ENCODE measurements at places on chromosomes 13 and 19. TPM values are rescaled to one million over a fixed set of nuclear protein-coding genes. Genes with fewer than 3 reads are reported as not detected.
A peak's percentile ranks its signal among the peaks of the same experiment; 100 is the strongest.

DNA sequence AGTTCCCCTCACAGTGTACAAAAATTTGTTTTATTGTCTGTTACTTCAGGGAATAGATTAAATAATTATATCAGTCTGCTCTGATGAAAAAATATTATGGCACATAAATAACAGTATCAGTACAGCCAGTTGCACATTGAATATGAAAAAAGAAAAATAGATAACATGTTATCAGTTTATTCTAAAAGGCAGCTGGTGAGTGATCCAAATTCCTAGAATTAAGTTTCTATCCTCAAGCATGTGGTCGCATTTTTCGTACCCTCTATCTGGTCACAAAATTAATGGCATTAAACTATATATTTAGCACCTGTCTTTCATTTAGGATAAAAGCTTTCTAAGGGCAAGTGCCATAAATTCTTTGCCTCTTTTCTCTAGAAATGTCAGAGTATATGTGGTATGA, 944.8 kb upstream of the PCDH9 start:
- no peak overlapping the region for H3K4me3 ChIP-seq
- no peak for DNase-seq
- H3K27me3 ChIP-seq: no peaks in the 10 kb centered on the region
- H3K27ac ChIP-seq: no peak overlapping the region
- no peaks in the 10 kb centered on the region for H3K4me1 ChIP-seq

DNA sequence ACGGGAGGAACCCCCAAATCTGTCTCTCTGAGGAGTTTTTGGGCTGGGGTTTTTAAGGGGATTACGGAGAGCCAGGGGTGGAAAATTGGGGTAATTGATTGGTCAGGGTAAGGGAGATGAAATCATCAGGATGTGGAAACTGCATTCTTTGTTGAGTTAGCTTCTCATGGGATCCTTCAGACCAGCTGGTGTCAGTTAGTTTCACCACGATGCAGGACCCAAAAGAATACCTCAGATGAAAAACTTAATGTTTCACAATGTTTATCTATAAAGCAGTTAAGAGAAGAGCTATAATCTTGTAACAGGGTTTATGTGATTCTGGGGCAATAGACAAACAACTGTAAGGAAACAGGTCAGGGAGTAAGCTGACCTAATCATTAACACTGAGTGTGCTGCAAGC, 230.8 kb downstream of the POU4F1 start:
- H3K27me3 ChIP-seq: no peaks in the 10 kb centered on the region
- H3K36me3 ChIP-seq: no peaks in the 10 kb centered on the region
- no peak overlapping the region for H3K27ac ChIP-seq
- no peak for DNase-seq
- no peaks in the 10 kb centered on the region for H3K4me1 ChIP-seq

Gene ZNF578
- not detected for total RNA-seq

Gene IGFLR1
- 5.4 TPM for total RNA-seq

- no peaks in the 10 kb centered on the region for H3K27me3 ChIP-seq
- DNase-seq: no peak
- no peak overlapping the region for H3K27ac ChIP-seq
- H3K4me1 ChIP-seq: peaks cover 5% of the 10 kb centered on the region
- H3K36me3 ChIP-seq: no peaks in the 10 kb centered on the region
These were observed 16.3 kb downstream of the LCP1 start for GRCh38 chr13:46165485-46166223.

- DNase-seq: no peak
- H3K27me3 ChIP-seq: no peaks in the 10 kb centered on the region
- no peaks in the 10 kb centered on the region for H3K36me3 ChIP-seq
- peaks cover 70% of the 10 kb centered on the region for H3K4me1 ChIP-seq
These were observed 54.9 kb downstream of the WDFY2 start for GRCh38 chr13:51639171-51639570.

- no peak overlapping the region for H3K4me3 ChIP-seq
- no peaks in the 10 kb centered on the region for H3K4me1 ChIP-seq
- H3K36me3 ChIP-seq: no peaks in the 10 kb centered on the region
- H3K27ac ChIP-seq: no peak overlapping the region
- peak; percentile 18 for DNase-seq
These were observed 56.6 kb upstream of the GPC6 start for GRCh38 chr13:93169980-93170379.

Gene UBE2L5
- total RNA-seq: 0.22 TPM

- H3K4me3 ChIP-seq: no peak overlapping the region
- no peak for DNase-seq
- H3K27ac ChIP-seq: no peak overlapping the region
- H3K36me3 ChIP-seq: peaks cover 8% of the 10 kb centered on the region
- H3K27me3 ChIP-seq: no peaks in the 10 kb centered on the region
These were observed 7.8 kb downstream of the PODNL1 start for GRCh38 chr19:13930402-13930801.

Gene WASF3
- 10.4 TPM for total RNA-seq

DNA sequence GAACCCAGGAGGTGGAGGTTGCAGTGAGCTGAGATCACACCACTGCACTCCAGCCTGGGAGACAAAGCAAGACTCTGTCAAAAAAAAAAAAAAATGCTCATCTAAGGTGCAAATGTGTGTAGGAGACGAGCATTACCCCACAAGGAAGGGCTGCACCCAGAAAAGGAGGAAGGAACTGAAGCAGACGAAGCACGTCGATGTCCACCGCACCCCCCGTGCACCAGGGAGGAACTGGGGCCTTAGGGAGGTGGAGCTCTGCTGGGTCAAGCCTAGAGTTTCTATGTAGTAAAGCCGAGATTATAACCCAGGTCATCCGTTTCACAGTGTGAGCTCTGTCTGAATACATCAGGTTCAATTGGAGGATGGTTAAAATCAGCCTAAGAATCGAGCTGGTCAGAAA, 1.1 kb downstream of the VSTM1 start:
- H3K4me1 ChIP-seq: no peaks in the 10 kb centered on the region
- H3K36me3 ChIP-seq: no peaks in the 10 kb centered on the region
- no peak overlapping the region for H3K27ac ChIP-seq

DNA sequence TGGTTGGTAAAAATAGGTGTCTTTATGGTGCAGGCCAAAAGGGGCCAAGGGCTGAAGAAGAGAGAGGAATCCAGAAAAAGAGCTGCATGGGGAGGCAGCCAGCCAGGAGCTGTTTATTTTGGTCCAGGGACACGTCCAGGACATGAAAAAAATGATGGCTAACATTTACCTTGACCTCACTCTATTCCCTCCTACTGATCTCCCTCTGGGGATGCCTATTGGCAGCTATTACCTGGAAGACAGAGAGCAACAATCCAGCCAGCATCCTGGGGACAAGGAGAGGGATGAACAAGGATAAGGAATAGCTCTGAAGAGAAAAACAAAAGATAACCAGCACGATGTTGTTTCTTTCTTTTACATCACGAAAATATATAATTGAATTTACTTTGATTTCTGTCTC, 1599.6 kb downstream of the SLITRK5 start:
- no peak overlapping the region for H3K4me3 ChIP-seq
- no peak for DNase-seq
- H3K27ac ChIP-seq: no peak overlapping the region
- no peaks in the 10 kb centered on the region for H3K4me1 ChIP-seq

DNA sequence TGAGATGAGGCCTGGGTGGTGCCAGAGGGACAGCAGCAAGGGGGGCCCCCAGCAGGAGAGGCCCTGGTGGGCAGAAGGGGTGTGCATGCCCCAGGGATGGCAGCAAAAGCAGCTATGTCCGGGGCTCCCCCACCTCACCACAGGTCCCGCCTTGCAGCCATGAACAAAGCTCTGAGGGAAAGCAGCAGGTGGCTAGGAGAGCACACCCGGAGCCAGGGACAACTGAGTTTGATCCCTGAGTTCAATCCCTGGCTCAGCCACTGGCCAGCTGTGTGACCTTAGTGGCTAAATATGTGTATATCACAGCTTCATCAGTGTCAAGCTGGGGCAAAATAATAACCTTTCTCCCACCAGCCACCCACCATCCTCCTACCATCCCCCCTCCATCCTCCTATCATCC, 47.7 kb upstream of the KCTD15 start:
- no peak overlapping the region for H3K4me3 ChIP-seq
- no peaks in the 10 kb centered on the region for H3K36me3 ChIP-seq
- DNase-seq: no peak
- H3K4me1 ChIP-seq: no peaks in the 10 kb centered on the region
- H3K27me3 ChIP-seq: no peaks in the 10 kb centered on the region

GRCh38 chr19:1854542-1855039, 6.3 kb upstream of the REXO1 start:
- H3K27me3 ChIP-seq: no peaks in the 10 kb centered on the region
- no peak for DNase-seq
- no peak overlapping the region for H3K4me3 ChIP-seq
- H3K4me1 ChIP-seq: peaks cover 36% of the 10 kb centered on the region
- H3K36me3 ChIP-seq: 0 out of 2 replicates have a peak, but pooled peaks cover 2% of the 10 kb centered on the region

- no peaks in the 10 kb centered on the region for H3K36me3 ChIP-seq
- no peak overlapping the region for H3K4me3 ChIP-seq
These were observed 3.9 kb downstream of the TMEM147 start for GRCh38 chr19:35549174-35549788.

Gene MEIOSIN
- not detected for total RNA-seq

DNA sequence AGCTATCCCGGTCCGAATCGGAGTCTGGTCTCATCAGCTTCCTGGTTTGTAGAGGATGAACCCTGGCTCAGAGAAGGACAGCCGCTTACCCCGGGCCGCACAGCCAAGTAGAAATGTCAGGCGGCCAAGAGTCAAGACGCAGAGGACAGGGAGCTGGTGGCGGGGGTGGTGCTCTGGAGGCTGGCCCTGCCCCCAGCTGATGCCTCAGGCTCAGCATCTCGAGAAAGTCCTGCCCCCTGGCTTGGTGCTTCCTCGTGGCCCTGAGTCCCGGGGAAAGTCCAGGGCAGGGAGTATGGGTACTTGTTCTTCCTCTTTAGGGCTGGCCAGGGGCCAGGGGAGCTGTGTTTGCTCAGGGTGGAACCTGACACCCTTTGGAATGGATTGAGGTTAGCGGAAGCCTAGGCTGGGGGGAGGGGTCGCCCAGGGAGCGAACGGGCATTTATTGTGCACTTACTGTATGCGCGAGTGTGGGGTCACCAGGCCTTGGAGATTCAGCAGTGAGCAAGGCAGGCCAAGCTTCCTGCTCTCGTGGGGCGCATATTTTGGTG, 2.2 kb downstream of the TJP3 start:
- H3K27ac ChIP-seq: peak overlapping the region; percentile 46
- H3K4me1 ChIP-seq: peaks cover 60% of the 10 kb centered on the region
- H3K36me3 ChIP-seq: no peaks in the 10 kb centered on the region
